HFFc6 (cell line): ENCODE measurements at places on chromosomes 7 and 10.

DNA sequence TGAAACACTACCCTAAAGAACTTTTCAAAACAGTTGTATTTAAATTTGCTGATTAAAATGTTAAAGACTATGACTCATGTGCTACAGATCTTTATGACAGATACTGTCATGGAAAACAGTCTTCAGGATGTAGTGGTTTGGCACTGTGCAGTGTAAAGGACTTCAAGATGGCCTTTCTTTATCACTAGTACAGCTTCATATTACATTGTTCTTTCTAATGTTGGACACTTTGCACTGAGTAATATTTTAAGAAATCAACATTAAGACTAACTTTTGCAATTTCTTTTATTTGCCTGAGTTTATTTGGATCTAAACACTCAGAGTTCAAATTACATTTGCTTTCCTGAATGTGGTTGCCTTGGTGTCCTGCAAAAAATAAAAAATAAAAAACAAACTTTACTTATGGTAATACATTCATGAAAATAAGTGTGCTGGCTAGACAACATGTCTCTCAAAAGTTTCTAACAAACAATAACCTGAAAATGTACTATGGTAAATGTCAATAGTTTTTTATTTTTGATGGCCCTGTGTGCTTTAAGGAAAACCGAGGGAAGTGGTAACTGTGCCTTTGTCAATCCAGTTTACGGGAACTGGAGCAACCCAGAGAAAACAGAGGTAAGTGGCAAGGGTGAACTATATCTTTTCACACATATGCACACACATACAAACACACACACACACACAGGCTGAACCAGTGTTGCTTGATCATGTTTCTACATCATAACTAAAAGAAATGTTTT lies 85.9 kb upstream of the PLXDC2 start:
- no peak for DNase-seq

DNA sequence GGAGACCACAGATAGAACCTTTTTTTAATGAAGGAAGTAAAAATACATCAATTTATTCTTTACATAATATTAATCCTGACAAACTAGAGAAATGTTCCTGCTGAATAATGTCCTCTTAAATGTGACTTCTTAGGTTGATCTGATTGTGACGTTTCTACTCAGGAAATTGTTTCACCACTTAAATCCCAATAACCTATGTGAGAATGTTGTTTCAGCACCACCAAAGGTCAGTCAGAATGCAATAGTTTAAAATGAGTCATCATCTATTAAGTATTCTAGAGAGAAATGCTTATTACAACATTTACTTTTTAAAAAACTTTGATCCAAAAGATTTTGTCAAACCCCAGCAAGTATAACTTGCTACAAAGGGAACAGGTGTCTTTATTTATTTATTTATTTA lies 155.4 kb upstream of the CACNA2D1 start:
- peak; percentile 37 for DNase-seq

DNA sequence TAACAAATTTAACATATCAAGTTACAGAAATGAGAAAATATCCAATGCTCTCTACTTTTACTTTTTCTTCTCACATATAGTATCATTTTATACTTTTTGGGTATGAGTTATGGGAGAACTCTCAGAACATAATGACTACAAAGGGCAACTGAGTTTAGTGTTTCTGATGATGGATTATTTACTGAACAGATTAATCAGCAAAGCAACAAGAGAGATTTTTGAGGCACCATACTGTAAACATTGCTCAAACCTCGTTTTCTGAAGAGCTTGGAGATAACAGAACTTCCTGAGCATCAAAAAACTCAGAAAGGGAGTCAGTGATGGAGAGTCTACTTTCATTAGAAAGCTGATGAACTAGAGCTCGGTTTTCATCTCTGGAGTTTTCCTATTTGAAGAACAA lies 84.8 kb upstream of the GSDME start:
- no peak for DNase-seq

GRCh38 chr10:96626795-96627194 lies 40.0 kb upstream of the TM9SF3 start:
- DNase-seq, result no peak

- no peak for DNase-seq
Measured at GRCh38 chr10:77927402-77928246, 1.1 kb upstream of the DLG5 start.

DNA sequence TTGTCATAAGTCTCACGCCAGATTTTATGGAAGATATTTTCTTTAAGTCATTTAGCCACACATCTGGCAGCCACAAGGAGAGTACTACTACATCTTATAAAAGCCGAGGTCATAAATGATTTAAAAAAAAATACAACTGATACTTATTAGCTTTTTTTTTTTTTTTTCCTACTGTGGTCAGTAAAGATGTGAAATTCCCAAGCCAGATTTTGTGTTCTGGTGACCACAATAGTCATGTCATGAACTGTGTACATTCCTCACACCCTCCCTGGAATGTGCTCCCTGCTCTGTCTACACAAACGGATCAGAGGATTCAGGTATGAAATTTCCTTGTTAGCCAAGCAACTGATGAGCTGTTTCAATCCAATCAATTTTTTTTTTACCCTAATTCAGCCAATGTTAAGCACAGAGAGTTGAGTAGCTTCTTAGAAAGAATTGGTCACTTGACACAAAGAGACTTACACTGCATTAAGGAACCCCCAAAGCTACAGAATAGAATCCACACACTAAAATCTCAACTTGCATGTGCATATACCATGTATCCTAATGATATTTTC lies 54.7 kb downstream of the CHRM2 start:
- peak; percentile 9 for DNase-seq

- no peak for DNase-seq
Measured at GRCh38 chr7:29955075-29955792, 34.4 kb downstream of the SCRN1 start.

DNA sequence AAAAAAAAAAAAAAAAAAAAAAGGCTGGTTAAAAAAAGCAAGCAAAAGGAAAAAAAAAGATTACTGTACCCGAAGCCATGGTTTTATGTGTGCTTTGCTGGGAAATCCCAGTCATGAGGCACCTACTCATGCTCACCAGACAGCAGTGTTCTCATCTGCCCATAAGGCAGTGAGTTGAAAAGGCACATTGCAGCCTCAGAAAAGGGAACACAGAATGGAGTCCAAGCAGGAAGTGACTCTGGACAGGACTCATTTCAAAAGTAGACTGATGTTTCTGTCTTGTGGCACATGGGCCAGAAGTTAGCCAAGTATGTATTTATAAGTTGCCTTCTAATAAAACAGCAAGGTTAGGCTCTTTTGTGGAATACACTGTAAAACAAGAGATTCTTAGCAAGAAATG lies 40.2 kb downstream of the PDSS1 start:
- DNase-seq, result no peak

- DNase-seq, result no peak
Measured at GRCh38 chr7:143181349-143181748, 1.9 kb upstream of the TAS2R39 start.

DNA sequence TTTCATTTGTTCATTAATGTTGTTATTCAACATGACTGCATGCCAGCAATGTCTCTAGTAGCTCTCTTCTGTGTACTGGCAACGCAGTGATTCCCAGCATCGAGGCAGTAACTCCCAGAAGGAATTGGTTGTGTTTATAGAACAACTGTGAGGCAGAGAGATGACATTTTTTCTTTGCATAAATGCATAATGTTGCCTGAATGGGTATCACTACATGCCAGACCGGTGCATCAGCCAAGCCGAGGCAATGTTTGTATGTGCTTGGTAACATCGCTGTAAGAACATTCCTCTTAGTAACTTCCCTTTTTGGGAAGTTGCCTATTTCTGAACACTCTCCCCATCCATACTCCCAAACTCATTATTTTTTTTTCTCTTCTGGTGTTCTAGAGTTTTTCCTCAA lies 182.9 kb downstream of the HTR7 start:
- DNase-seq, result peak; percentile 91

DNA sequence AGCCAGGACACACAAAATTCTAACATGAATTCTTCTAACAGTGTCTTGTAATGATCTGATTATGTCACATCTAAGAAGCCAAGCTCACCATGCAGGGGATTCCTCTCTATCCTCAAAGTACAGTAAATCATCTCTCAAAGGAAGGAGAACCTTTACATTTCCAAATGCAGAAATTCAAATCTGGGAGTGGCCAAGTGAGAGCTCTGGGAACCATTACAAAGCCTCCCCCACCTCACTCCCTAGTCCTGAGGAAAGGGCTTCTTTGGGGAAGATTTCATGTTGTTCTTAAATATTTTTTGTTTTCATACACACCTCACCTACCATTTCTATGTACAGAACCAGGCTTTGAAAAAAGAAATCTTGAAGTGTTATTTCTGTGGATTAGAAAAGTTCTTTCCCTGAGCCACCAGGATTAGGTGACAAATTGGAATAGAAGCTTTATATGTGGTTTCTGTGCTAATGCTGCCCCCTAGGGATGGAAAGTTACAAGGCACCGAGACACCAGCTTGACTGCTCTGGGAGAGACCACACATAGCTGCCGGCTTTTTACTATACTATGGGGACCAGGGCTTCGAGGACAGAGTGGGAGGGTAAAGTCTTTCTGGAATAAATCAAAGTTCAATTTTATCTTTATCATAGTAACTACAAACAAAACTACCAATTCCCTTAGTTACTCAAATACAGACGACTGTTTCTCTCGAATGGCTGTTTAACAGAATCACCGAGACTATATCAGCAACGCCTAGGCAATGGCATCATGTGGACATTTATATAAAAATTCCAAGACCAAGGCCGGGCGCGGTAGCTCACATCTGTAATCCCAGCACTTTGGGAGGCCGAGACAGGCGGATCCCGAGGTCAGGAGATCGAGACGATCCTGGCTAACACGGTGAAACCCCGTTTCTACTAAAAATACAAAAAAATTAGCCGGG lies 116.1 kb downstream of the RNF216 start:
- peak; percentile 70 for DNase-seq

DNA sequence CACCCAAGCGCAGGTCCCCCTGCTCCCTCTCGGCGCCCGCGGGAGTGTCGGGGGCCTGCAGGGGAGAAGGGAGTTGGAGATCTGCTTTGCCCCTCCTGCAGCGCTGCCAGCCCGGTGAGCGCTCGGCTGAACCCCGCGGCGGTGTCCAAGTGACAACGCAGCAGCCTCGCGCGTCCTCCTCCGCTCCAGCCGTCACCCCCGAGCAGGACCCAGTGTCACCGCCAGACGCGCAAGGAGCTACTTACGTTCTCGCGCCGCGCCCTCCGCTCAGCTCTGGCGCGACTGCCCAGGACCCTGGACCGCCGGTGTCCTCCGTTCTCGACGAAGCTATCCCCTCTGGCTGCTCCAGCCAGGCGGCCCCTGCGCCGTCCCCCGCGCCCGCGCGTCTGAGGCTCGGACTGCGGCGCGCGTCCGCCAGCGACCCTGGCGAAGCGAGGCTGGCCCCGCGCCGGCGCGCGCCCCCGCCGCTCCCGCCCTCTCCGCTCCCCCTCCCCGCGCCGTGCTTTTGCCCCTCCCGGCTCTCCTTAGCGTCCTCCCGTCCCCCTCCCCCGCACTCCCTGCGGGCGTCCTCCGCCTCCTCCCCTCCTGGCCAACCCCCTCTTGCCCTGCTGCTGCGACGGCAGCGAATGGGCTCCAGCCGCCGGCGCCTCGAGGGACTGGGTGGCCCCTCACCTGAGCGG lies at the start of gene NRCAM:
TSS of gene NRCAM (minus strand) at position 439 of the 680 bp plus-strand sequence. CDS start 216,372 bp downstream, outside the sequence.
- DNase-seq, result no peak

GRCh38 chr10:78335691-78336401 lies 302.2 kb downstream of the RPS24 start:
- DNase-seq, result peak; percentile 49

DNA sequence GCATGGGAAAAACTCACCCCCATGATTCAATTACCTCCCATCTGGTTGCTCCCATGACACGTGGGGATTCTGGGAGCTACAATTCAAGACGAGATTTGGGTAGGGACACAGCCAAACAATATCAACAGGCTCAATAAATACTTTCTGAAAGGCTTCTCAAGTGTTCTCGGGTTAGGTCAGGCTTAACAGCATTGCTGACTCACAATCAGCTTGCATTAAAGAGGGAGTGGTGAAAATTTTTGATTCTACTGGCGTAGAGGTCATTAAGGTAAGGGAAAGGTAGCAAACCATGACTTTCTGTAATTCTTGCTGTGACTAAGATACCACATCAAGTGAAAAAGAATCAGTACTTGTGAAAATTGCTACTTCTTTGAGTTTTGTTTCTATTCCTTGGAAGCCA lies 126.4 kb downstream of the JCAD start:
- DNase-seq, result no peak

GRCh38 chr10:132350946-132351345 lies 19.0 kb downstream of the LRRC27 start:
- DNase-seq, result no peak

- no peak for DNase-seq
Measured at GRCh38 chr10:91487911-91488582, 77.9 kb downstream of the HECTD2 start.

GRCh38 chr10:7423521-7423920 lies 12.7 kb upstream of the SFMBT2 start:
- DNase-seq, result no peak

DNA sequence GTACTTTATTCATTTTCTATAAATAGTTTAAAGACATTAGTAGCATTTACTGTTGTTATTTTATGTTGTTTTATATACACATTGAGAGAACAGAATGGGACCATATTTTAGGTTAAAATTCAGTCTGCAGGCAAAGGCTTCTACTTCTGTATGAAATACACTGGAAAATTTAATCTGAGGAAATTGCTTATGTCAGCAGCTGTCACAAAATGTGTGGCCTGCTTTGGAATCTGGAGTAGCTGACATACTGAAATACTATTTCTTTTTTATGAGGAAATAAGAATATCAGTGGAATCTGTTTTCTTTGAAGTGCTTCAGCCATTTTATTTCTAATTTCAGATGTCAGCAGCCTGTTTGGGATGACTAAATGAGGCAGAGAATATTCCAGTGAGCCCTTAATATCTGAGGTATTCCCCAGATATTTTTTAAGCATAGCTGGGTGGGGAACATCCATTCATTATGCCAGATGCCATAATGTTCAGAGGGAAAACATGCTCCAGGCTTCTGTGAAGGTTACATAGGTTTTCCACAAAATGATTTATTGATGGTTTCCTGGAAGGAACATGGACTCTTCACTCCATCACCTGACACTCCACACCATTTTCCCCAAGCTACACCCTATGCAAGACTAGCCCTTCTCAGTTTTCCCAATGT lies 267.1 kb downstream of the ARL4A start:
- no peak for DNase-seq

GRCh38 chr10:86056672-86057071 lies 309.9 kb downstream of the GRID1 start:
- no peak for DNase-seq

- DNase-seq, result no peak
Measured at GRCh38 chr7:113071465-113071864, 15.2 kb downstream of the GPR85 start.

- DNase-seq, result no peak
Measured at GRCh38 chr7:132112106-132112505, 464.2 kb downstream of the PLXNA4 start.

- DNase-seq, result peak; percentile 55
Measured at GRCh38 chr10:89274928-89275327, 23.4 kb upstream of the LIPA start.
